ENCODE measurements at places on chromosomes 1 and 21. TPM values are rescaled to one million over a fixed set of nuclear protein-coding genes. Genes with fewer than 3 reads are reported as not detected.

The ABCA4 gene
- not detected for total RNA-seq

The KIAA0040 gene
- total RNA-seq, result 35.3 TPM

The VANGL1 gene
- total RNA-seq, result 9.5 TPM

GRCh38 chr1:51484591-51484990, 34.5 kb downstream of the EPS15 start:
- DNase-seq, result no peak
- H3K27ac ChIP-seq, result no peak overlapping the region
- no peak overlapping the region for H3K4me3 ChIP-seq
- H3K27me3 ChIP-seq, result no peaks in the 10 kb centered on the region
- H3K4me1 ChIP-seq, result peaks cover 9% of the 10 kb centered on the region
- H3K36me3 ChIP-seq, result peaks cover 51% of the 10 kb centered on the region

DNA sequence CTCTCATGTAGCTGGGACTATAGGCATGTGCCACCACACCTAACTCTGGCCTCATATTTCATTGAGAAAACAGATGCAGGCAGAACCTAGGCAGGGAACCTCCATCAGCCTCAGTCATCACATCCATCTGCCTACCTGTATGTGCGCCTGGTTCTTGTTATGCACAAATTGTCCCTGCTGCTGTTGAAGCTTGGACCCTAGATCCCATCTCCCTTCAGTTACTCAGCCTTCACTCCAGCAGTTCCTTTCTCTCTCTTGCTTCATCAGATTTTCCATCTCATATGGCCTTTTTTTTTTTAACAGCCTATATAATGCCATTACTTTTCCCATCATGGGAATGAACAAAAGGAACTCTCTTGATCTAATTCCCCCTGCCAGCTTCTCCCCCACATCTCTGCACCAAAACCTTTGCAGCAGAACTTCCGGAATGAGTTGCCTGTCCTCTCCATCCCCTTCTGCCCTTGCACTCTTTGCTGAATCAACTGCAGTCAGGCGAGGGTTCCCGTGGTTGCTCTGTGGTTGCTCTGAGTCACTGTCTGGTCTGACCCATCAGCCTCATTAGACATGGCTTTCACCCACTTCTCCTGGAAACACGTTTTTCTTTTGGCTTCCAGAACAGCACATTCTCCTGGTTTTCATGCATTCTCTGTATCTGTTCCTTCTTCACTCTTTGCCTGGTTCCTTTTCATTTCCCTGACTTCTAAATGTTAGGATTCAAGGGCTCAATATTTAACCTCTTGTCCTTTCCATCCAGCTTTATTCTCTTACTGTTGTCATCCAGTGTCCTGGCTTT, 41.5 kb downstream of the UBE4B start:
- peaks cover 16% of the 10 kb centered on the region for H3K4me1 ChIP-seq
- no peaks in the 10 kb centered on the region for H3K27me3 ChIP-seq
- peak overlapping the region; percentile 10 for H3K27ac ChIP-seq
- peak; percentile 41 for DNase-seq

GRCh38 chr1:202953392-202953791, 4.7 kb downstream of the ADIPOR1 start:
- no peak for DNase-seq
- no peak overlapping the region for H3K27ac ChIP-seq
- peaks cover 19% of the 10 kb centered on the region for H3K36me3 ChIP-seq
- H3K27me3 ChIP-seq, result no peaks in the 10 kb centered on the region
- no peak overlapping the region for H3K4me3 ChIP-seq
- H3K4me1 ChIP-seq, result peaks cover 28% of the 10 kb centered on the region

DNA sequence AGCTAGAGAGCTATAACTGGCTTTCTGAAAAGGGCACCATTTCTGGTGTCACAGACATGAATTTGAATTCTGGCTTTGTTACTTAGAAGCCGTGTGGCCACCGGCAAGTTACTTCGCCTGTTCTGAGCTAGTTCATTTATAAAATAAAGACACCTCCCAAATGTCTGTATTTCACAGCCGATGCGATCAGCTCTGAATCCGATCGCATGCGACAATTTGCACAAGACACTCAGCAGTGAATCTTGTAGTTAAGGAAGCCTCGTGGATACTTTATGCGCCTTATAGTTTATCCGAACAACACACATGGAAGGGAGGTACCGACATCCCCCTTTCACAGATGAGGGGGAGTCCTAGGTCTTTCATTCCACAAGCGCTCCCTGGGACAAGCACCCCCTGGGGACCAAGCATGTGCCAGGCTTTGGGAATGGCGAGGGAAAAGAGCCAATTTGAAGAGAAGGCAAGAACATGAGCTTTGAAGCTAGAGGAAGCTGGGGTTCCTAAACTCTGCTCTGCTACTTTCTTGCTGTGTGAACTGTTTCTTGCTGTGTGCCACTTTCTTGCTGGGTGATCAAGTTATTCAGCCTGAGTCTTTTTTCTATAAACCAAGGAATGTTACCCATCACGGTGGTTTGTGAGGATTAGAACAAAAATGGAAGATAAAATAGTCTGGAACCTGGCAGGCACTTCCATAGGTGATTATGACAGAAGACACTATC, 3.9 kb downstream of the ID3 start:
- peaks cover 19% of the 10 kb centered on the region for H3K27me3 ChIP-seq
- H3K27ac ChIP-seq, result peak overlapping the region; percentile 49
- peaks cover 57% of the 10 kb centered on the region for H3K4me1 ChIP-seq
- peaks cover 14% of the 10 kb centered on the region for H3K36me3 ChIP-seq
- H3K4me3 ChIP-seq, result peak overlapping the region; percentile 80

DNA sequence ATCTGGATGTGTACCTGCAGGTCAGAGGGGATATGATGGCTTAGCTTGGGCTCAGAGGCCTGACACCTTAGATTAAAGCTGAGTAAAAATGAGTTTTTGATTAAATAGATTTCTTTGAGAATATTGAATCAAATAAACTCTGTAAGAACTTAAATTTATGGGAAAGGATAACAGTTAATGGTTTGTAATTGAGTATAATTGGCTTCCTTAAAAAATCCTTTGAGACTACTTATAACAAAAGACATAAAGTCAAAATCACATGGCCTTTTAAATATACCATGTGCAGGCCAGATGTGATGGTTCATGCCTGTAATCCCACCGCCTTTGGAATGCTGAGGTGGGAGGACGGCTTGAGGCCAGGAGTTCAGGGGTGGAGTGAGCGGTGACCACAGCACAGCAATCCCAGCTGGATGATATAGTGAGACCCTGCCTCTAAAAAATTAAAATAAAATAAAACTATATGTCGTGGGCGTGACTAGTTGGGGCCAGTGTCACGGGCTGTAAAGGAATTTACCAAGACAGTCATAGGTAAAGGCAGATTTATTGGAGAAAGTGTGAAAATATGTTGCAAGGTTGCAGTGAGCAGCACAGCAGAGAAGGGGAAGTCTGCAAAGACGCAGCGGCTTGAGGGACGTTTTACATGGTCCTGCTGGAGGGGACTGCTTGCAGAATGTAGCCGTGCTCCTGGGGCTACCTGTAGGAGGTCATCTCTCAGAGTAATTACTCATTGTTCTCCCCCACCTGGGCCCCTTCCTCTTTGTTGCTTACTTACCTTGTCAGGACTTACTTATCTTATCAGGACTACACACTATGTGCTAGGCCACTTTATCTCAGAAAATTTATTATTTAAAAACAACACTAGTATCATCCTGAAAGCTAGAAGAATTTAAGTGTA, 122.3 kb downstream of the ZMYM4 start:
- H3K36me3 ChIP-seq, result peaks cover 43% of the 10 kb centered on the region
- no peak overlapping the region for H3K27ac ChIP-seq
- DNase-seq, result no peak
- H3K4me1 ChIP-seq, result no peaks in the 10 kb centered on the region

DNA sequence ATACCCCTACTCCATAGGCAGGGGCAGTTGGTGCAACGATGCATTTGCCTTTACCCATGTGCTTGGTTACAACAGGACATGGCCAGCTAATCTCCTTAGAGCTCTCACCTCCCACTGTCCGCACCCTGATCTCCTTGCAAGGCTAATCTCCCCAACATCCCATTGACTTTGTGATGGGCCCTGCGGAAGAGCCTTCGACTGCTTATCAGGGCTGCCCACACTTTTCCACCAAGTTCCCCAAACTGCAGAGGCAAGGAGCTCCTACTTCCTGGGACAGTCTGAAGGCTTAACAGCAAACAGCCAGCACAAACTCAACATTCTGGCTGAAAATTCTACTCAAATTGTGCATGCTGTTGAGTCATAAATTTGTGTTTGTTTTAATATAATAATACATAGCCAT, 36.0 kb downstream of the C1orf94 start:
- H3K4me3 ChIP-seq, result no peak overlapping the region
- H3K27ac ChIP-seq, result no peak overlapping the region
- H3K36me3 ChIP-seq, result no peaks in the 10 kb centered on the region
- H3K27me3 ChIP-seq, result no peaks in the 10 kb centered on the region

DNA sequence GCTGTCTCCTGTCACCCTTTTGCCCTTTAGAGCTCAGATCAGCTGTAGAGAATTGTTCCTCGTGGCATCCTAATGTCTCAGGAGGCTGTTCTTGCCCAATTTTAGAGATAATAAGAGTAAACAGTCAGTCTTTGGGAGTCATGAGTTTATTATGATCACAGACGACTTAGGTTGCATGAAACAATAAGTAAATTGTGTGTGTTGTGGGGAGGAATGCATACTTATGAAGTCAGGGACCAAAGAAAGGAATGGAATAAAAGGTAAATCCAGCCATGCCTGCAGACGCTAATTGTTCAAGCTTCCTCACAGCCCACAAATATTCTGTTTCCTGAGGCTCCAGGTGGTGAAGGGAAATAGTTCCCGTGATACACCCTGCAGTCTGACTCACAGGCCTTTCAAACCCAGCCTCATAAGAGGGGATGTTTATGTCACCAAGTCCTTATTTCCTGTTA, 897 bp downstream of the EPHX4 start:
- peak overlapping the region; percentile 21 for H3K27ac ChIP-seq
- H3K36me3 ChIP-seq, result no peaks in the 10 kb centered on the region
- DNase-seq, result no peak

GRCh38 chr1:31370565-31370964, 2.3 kb downstream of the FABP3 start:
- no peaks in the 10 kb centered on the region for H3K36me3 ChIP-seq
- no peak overlapping the region for H3K27ac ChIP-seq
- peaks cover 11% of the 10 kb centered on the region for H3K27me3 ChIP-seq
- H3K4me3 ChIP-seq, result no peak overlapping the region
- peaks cover 14% of the 10 kb centered on the region for H3K4me1 ChIP-seq

DNA sequence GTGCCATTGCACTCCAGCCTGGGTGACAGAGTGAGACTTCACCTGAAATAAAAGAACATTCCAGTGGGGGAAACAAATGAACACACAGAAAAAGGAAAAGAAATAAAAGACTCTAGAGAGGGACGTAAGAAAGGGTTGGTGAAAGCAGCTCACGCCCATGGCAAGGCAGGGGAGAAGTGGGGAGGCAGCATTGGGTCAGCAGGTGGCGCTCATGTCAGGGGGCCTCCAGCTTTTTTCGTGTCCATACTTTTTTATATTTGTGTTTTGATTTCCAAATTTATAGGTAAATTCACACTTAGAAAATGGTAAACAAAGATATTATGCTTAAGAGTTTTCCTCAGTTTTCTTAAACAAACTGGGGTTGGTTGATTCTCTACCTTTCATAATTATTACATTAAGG, 45.5 kb downstream of the VPS13D start:
- no peak overlapping the region for H3K27ac ChIP-seq
- H3K4me3 ChIP-seq, result no peak overlapping the region
- H3K36me3 ChIP-seq, result peaks cover 72% of the 10 kb centered on the region
- no peaks in the 10 kb centered on the region for H3K4me1 ChIP-seq

GRCh38 chr1:233487408-233487807, 126.5 kb upstream of the KCNK1 start:
- H3K27me3 ChIP-seq, result peaks cover 2% of the 10 kb centered on the region
- no peak for DNase-seq
- no peak overlapping the region for H3K4me3 ChIP-seq
- H3K27ac ChIP-seq, result no peak overlapping the region
- no peaks in the 10 kb centered on the region for H3K4me1 ChIP-seq
- H3K36me3 ChIP-seq, result no peaks in the 10 kb centered on the region

DNA sequence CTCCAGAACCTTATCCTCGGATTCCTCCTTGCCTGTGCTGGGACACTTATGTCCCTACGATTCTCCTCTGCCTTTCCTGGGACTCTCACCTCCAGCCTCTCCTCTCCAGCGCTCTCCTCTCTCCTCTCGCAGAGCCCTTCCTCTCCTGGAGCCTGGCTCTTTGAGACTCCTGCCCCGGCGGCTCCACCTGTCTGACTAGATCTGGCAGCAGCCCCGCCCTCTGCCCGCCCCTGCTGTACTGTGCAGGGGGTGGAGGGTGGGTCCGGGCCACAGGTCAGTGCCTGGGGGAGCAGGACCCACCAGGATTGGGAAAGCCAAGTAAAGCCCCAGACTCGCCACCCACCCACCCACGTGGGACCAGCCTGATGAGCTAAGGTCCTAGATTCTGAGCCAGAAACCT, 1.6 kb downstream of the ELOVL1 start:
- no peak for DNase-seq
- peak overlapping the region; percentile 91 for H3K4me3 ChIP-seq
- H3K4me1 ChIP-seq, result peaks cover 47% of the 10 kb centered on the region
- peaks cover 63% of the 10 kb centered on the region for H3K36me3 ChIP-seq
- peak overlapping the region; percentile 46 for H3K27ac ChIP-seq

DNA sequence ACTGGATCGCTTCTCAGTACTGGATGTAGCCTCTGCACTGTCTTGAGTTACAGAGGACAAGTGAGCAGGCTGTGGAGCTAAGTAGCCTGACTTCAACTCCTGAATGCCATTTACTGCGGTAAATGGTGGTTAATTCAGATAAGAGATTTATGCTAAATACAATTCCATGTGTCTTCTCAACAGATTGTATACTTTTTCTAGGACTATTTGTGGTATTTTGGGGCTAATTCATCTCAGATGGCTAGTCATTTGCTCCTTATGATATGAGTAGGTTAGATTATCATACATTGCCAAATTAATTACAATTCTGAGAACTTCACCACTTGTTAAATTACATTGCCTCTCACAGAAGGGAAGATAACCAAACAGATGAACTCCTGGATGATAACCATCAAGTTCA, 90.5 kb downstream of the NTNG1 start:
- no peaks in the 10 kb centered on the region for H3K4me1 ChIP-seq
- no peak overlapping the region for H3K27ac ChIP-seq

DNA sequence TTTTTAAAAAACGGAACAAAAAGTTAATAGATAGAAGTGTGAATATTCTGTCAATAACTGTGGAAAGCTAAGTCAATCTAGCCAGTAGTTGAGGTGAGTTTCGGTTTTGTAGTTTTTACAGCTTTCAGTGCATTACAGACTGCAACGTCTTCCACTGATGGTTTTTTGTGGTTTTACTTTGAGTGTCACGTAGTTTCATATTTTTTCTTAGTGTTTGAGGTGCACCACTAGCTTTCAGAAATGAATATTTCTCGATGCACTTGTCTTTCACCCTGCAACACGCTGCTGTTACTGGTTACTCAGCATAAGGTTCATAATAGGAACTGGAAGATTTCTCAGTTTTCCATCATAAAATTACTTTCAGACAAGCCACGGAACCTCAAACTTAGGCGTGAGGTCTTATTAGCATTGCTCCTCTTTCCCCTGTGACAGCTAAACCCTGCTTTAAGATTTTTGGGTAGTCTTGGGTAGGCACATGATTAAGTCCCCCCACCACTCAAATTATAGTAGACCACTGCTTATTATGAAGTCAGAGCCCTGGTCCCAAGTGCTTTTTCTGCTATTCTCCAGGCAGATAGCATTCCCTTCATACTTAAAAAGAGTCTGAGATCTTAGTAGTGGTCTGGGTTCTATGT, 1412.7 kb downstream of the KCNT2 start:
- no peaks in the 10 kb centered on the region for H3K36me3 ChIP-seq
- H3K27me3 ChIP-seq, result peaks cover 44% of the 10 kb centered on the region
- peak overlapping the region; percentile 15 for H3K27ac ChIP-seq
- peaks cover 17% of the 10 kb centered on the region for H3K4me1 ChIP-seq
- DNase-seq, result peak; percentile 13

Measured in activated T-helper 2 cell treated with anti-CD3 and anti-CD28 coated beads, Interferon-gamma antibody, Interleukin-2, Interleukin-4, amounts not matched to agents 10 μg/mL and 5 μg/mL and 100 μg/mL, durations not matched to agents 14 hours and 24 hours and 36 hours (primary cell).